ENCODE measurements at places on chromosomes 4 and X.

DNA sequence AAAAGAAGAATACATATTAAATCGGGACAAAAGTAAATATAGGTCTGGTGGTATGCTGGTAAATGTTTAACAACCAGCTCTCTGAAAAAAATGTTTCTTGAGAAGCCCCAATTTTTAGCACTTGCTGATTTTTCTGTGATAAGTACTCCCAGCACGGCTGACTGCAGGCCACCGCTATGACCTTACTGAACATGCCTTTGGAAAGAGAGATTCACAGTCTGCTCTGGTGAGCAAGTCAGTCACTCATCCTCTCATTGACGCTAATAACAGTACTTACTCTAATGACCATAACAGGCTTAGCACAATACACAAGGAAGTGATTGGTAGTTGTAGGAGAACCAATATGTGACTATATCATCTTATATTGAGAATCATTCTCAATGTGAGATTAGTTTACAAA lies 98.9 kb upstream of the BLTP1 start:
- no peak for DNase-seq

DNA sequence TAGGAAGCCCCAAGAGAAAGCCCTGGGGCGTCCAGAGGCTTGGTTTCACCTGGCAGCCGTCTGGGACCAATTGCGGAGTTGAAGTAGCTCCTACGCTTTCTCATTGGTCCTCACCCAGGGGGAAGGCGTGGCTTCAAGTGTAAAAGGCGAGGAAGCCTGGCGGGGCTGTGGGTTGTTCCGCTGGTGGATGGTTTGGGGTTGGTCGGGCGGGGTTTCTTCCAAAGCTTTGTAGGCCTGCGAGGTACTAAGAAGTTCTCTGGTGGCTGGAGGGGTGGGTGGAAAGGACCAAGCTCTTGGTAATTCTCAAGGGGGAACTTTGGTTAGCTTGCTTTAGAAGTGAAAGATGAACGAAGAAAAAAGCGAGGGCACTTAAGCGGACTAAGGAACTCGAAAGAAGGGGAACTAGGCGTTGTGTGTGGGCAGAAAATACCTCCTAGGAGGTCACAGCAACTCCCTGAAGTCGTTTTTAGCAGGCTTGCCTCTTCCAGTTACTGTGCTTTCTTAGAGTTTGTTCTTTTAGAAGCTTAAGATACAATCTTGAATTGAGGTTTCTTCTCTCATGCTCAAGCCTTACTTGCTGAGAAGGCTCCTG lies 36.6 kb downstream of the CCNG2 start:
- DNase-seq = no peak

DNA sequence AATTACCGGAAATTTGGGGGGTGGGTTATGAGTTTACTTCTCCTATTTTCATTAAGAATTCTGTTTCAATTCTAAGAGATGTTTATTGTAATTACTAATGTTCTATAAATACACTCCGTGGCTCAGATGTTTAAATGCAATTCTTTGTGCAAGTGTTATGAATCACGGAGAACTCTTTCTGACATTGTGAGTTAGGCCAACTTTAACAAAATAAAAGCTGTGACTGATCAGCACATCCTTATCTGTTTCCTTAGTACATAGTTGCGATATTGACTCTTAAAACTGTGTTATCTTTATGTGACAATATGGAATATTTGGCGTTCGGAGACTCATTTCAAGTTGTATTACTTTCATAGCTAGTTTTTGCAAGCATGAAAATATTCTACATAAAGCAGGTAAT lies 902 bp downstream of the KLHL4 start:
- no peak for DNase-seq

GRCh38 chrX:108437349-108438109 lies 693 bp downstream of the COL4A6 start:
- no peak for DNase-seq

GRCh38 chr4:126869967-126870366 lies 762.8 kb upstream of the INTU start:
- DNase-seq = no peak

Data from amygdala (tissue), 56 donors.